Mucosa of descending colon (tissue), 3 donors: ENCODE measurements at places on chromosomes 5 and 9.
A peak's percentile ranks its signal among the peaks of the same experiment; 100 is the strongest.

DNA sequence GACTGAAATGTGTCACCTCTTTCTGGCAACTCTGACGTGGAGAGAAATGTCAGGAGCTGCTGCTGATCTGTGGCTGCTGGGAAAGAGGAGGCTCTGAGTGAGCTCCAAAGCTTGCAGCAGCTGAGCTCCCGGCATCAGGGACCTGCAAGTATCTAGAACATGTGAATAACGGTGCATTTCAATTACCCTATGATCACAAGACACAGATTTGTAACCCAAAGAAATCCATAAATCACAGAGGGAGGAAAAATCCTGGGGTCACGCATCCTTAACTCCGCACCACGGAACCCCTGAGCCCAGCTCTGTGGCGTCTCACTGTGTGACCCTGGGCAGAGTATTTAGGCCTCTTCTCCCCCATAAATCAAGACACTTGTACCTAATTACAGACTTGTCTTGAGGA is 139.8 kb downstream of the IRX2 start:
- DNase-seq = no peak

DNA sequence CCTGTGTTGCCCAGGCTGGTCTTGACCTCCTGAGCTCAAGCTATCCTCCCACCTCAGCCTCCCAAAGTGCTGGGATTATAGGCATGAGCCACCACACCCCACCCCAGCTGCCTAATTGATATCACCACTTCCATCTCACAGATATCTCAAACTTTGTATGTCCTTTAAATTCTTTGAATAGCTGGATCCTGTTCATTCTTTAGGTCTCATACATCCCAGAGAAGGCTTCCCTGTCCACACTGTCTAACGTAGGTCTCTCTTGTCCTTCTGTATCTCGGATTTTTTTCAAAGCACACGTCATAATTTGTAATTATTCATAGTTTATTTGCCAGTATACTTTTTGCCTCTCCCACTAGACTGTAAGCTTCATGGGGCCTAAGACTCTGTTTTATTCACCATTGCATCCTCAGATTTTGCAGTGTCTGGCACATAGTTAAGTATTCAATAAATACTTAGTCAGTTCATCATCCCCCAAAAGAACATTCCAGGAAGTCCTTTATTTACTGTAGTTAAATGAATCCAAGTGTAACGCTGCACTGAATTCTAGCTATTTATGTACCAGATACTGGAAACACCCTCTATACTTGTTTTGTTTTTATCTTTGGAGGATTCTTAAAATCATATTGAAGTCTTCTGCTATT is 10.5 kb downstream of the ARSK start:
- DNase-seq = no peak

- no peak for DNase-seq
Observed at GRCh38 chr9:89732295-89732938, 127.6 kb downstream of the GADD45G start.

DNA sequence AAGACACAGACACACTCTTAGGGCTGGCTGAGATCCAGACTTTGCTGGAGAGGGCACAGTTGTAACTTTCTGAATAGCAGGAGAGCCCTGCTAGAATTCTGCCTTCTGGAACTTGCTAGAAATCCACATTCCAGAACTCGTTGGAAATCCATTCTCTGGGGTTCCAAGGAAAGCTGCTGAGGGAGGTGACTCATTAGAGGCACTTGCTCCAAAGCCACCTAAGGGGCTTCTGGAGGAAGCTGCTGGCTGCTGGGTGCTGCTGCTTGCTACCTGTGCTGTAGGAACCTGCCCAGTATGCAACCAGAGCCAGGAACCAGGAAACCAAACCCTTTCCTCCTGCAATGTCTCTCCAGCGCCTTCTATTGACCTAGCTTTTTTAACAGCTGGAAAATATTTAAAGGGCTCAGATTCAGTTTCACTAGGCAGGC is 4.1 kb upstream of the TLE4 start:
- no peak for DNase-seq

DNA sequence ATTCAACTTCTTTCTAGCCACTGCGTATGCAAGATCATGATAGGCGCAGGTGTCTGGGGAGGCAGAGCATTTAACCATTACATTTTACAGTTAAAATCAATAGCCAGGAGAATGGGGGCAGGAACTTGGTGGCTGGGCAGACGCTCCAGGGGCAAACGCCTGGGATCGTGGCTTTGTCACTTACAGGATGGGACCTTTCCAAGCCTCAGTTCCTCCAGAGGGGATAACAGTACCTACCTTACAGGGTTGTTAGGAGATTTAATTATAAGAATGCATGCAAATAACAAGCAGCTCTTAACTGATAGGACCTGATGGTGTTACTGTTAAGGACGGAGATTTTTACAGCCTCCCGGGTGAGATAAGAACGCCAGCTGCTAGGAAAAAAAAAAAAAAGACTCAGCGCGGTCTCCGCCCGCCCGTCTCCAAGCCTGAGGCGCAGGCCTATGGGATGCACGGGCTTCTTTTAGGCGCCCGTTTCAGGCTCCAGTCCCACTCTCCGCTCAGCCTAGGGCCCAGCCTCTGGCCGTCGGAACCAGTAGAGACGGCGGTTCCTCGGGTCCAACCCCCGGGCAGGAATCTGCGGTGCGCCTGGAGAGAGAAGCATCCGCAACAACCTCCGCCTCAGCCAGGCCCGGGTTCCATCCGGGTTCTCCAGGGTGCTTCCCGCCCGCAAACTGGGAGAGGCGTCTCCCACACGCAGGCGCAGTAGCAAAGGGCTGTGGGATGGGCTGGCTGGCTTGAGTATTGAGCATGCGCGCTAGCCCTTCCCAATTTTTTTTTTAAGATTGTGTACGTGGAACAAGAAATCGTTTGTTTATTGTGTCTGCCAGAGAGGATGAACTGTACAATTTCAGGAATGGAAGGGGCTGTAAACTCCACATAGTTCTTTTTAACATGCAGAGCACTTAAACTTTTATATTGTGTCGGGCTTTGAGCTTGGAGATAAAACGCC is at the start of gene FAM200C:
FAM200C (minus strand) TSS at position 653 of the 952 bp plus-strand sequence. CDS start 4,564 bp downstream, outside the sequence.
- peak; percentile 87 for DNase-seq

GRCh38 chr9:21873540-21874221 is 71.2 kb downstream of the MTAP start:
- DNase-seq = no peak

DNA sequence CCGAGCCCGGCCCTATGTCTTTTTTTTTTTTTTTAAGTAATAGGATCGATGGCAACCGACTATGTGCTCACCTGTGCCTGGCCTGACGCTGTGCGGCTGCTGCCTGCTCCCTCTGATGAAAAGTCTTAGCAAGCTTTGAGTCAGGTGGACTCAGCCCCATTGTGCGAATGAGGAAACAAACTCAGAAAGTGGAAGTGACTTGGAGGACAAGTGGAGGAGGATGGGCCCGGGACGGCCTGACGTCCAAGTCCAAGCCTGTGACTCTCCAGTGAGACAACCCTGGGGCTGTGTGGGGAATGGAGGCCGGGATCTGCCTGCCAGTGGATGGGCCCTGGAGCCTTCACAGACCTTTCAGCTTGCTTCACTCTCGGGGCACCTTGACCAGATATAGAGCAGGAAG is 57.9 kb downstream of the EXD3 start:
- no peak for DNase-seq

- no peak for DNase-seq
Observed at GRCh38 chr5:170638051-170638450, 134.2 kb downstream of the KCNIP1 start.

- no peak for DNase-seq
Observed at GRCh38 chr5:125584140-125584520, 837.7 kb upstream of the ZNF608 start.

- DNase-seq = no peak
Observed at GRCh38 chr9:125994066-125994943, 247.1 kb downstream of the PBX3 start.

- no peak for DNase-seq
Observed at GRCh38 chr9:122332083-122332482, 38.7 kb upstream of the PTGS1 start.

GRCh38 chr5:96718635-96719077 is 56.5 kb downstream of the CAST start:
- DNase-seq = peak; percentile 58

GRCh38 chr9:27496135-27496504 is 28.0 kb upstream of the IFNK start:
- no peak for DNase-seq

DNA sequence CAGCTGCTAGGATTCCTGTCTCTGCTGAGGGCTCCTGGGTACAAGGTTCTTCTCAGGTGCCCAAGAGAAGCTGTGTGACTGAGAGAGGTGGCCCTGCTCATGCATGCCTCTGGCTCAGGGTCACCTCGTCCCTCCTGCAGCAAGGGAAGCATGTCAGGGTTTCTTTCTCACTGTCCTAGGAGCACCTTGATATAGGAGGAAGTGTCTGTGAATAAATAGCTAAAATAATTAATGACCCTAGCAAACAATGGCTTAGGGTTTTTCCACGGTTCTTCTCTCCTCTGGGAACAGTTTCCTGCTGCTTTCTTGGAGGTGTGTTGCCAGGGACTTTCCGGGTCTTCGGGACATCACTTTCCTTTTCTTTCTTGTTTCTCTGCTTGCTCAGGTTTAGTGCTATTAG is 87.2 kb downstream of the ARHGAP26 start:
- DNase-seq = no peak

DNA sequence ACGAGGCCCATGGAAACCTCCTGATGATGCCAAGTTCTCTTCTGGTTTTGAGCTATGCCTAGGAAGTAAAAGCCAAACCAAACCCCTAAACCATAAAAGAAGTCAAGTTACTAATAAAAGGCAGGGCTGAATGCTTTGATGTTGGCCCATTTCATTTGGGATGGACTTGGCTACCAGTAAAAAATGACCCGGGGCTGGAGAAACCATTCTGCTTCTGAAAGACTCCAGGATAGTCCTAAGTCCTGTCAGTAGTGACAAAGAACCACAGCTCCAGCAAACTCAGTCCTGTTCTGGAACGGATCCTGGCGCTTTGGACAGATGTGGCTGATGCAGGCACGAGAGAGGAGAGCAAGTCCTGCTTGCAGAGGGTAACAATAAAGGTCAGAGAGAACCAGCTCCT is 68.6 kb downstream of the SH3PXD2B start:
- DNase-seq = no peak

DNA sequence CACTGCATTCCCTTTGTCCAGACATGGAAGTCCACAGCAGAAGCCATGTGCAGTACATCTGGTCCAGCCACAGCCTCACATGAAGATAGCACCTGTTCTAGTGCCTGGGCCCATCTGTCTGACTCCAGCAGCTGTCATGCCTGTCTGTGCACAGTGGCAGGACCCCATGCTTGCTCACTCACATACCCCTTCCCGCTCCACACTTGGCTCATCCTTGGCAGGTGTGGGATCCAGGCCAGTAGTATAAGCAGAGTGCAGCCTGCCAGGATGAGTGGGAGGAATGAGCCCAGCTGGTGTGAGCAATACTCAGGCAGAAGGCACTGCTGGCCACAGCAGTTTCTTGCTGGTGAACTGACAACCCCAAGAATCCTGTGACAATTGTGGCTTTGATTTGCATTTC is 168.0 kb downstream of the PRDM9 start:
- no peak for DNase-seq

- DNase-seq = no peak
Observed at GRCh38 chr9:79776581-79776980, 204.8 kb downstream of the TLE4 start.

GRCh38 chr5:144711172-144711571 is 540.5 kb downstream of the KCTD16 start:
- DNase-seq = no peak

- no peak for DNase-seq
Observed at GRCh38 chr5:135437796-135438560, 9.2 kb downstream of the DCANP1 start.

GRCh38 chr9:129665389-129665775 is at the start of gene PRRX2:
PRRX2 (plus strand) TSS chr9:129665647; CDS start chr9:129665868, 221 bp downstream.
- DNase-seq = no peak

DNA sequence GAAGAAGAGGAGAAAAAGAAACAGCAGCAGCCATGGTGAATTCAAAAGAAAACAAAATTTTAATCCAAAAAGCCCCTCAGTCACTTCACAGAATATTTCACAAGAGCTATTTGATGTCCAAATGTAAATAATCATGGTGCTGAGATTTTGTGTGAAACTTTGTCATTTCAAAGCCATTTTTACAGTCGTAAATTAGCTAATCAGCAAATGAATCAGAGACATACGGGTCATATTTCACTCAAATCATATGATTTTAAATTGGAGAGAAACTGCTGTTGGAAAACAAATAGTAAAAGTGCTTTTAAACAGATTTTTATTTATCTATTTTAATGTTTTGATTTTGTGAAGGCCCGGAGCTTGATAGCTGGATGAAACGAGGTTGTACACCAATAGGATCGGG is 101.4 kb upstream of the SMIM23 start:
- no peak for DNase-seq

GRCh38 chr9:77453825-77454647 is 194.1 kb downstream of the GNA14 start:
- DNase-seq = no peak

GRCh38 chr5:138910546-138911185 is 35.5 kb upstream of the LRRTM2 start:
- DNase-seq = no peak

GRCh38 chr5:17178373-17178675 is 39.1 kb upstream of the BASP1 start:
- no peak for DNase-seq

DNA sequence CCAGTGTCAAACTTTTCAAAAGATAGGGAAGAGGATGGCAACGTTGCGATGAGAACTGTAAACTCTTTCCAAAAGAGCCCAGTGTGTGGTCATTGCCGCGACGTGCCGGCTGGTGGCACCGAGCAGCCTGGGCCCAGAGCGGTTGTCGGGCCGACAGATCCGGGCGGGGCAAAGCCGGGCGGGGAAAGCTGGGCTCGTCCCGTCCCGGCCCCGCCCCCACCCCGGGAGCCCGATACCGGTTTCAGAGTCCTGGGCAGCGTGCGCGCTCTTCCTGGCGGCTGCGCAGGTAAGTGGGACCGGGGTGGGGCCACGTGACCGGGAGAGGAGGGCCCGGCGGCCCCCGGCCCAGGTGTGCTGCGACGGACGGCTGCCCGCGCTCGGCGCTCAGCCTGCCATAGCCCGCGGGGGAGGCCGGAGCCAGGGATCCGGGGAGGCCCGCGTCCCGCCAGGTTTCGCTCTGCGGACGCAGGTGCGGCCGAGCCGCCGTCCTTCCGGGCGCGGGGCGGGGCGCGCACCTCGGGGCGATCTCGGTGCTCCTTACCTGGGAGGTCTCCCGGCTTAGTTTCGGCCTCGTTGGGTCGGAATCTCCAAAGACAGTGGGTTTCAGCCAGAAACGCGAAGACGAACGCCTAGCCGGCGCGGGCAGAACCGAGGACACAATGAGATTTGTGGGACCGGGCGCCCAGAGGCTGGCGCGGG is at the start of gene MARVELD2:
MARVELD2 (plus strand) TSS at position 232 of the 699 bp plus-strand sequence. CDS start 4,270 bp downstream, outside the sequence.
- peak; percentile 94 for DNase-seq

DNA sequence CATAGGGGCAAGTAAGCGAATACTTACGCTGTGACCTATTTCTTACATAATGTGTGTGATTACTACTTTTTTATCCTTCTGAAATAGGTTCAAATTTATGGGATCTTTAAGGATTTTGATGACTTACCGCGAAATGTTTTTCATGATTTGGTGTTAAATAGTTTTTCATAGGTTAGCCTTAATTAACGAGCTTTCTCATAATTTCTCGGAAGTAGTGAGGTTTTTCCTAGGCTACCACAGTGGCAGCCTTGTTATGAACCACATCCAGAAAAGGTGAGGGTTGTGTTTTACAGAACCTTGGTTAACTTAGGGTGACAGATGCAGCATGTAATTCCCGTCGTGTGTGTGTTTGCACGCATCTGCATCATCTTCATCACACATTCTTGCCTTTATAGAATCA is 1.3 kb downstream of the SH3GL2 start:
- no peak for DNase-seq

GRCh38 chr5:134873987-134874830 is at the start of gene TXNDC15:
TXNDC15 (plus strand) TSS chr5:134874371; CDS start chr5:134874428, 57 bp downstream.
- peak; percentile 91 for DNase-seq

- DNase-seq = no peak
Observed at GRCh38 chr9:15842051-15842450, 289.2 kb downstream of the CCDC171 start.

- DNase-seq = no peak
Observed at GRCh38 chr9:69065660-69066059, 30.1 kb downstream of the FXN start.
